ENCODE measurements at places on chromosomes 3 and 15. TPM values are rescaled to one million over a fixed set of nuclear protein-coding genes. Genes with fewer than 3 reads are reported as not detected.

DNA sequence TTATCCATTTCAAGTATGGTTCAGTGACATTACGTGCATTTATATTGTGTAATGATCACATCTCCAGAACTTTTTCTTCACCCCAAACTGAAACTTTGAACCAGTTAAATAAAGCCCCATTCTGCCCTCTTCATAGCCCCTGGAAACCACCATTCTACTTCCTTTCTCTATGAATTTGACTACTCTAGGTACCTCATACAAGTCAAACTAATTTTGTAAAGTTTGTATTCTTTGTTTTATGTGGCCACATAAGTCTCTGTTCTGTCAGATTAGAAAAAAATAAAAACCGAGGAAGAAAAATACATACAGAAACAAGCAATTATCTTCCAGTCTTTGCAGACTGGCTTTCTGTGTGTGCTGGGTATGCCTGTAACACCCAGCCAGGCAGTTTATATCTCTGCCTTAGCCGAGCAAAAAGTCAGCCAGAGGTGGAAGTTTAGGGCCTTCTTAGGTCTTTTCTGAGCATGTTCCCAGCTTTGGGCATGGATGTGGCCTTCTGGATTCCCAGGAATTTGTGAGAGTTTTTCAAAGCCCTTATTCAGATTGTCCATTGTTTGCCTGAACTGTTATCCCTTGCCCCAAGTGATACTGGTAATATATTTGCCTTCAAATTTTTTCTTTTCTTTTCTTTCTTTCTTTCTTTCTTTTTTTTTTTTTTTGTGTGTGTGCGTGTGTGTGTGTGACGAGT, 6.0 kb upstream of the GRAMD1C start:
- no peak for DNase-seq

GRCh38 chr15:43916326-43916660, 89.5 kb downstream of the WDR76 start:
- DNase-seq, result no peak

DNA sequence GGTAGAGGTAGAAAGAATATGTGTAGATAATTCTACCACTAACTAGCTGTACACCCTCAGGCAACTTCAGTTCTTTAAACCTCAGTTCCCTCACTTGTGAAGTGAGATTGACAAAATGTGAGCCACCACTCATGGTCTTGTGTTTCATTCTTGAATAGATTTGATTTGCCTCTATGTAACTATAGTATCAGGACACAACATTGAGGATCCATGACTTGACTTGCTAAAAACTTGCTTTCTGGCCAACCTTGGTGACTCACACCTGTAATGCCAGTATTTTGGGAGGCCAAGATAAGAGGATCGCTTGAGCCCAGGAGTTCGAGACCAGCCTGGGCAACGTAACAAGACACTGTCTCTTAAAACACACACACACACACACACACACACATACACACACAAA, 115.8 kb upstream of the FLNB start:
- no peak for DNase-seq

Gene PGBD4
- total RNA-seq, result 1.2 TPM

GRCh38 chr15:99895956-99896311, 162.7 kb upstream of the LYSMD4 start:
- no peak for DNase-seq

DNA sequence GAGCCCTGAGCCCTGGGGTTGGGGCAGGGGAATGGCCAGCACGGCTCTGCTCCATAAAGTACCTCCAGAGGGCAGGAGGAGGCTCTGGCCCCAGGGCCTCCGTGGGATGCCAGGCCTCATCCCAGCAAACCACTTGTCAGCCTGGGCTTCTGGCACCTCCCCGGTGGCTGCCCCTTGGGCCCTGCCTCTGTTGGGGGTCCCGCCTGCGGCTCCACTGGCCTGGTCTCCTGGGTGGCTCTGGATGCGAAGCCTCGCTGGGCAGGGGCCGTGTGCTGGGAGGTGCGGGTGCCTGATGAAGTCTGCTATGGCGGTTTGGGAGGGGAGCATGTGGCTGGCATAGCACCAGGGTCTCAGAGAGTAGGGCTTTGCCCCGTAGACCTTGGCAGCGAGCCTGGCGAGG, 37.6 kb downstream of the PLXNA1 start:
- no peak for DNase-seq

DNA sequence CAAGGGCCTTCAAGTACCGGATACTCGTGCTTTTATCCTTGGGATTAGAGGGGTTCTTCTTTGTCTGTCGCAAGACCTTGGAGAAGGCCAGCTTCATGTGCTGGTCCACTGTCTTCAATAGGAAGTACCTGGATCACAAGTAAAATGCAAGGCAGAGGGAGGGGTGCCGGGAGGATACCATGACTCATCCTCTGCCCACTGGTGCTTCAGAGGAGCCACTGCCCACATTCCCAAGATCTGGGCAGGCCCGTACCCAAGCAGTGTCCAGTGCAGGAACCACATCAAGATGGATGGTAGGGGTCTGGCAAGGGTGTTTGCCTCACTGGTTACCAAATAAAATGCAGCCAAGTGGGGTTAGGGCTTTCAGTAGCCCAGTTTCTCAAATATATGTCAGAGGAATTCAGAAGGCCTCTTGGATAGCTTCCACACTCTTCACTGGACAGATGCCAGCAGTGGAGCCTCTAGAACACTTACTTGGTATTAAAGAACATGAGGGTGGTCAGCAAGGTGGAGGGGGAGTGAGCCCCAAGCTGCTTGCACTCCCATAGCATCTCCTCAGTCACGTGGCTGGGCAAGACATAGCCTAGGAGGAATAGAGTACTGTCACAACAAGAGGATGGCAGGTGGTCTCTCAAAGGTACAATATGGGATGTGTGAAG, 3.6 kb upstream of the IMPDH2 start:
- DNase-seq, result no peak
